Activated CD4-positive, CD25-positive, alpha-beta regulatory T cell (primary cell): ENCODE measurements at places on chromosomes 12 and 14.

- DNase-seq: no peak
Measured at GRCh38 chr12:130919086-130919485, 34.6 kb upstream of the ADGRD1 start.

- no peak for DNase-seq
Measured at GRCh38 chr12:107014055-107014454, 27.1 kb upstream of the MTERF2 start.

DNA sequence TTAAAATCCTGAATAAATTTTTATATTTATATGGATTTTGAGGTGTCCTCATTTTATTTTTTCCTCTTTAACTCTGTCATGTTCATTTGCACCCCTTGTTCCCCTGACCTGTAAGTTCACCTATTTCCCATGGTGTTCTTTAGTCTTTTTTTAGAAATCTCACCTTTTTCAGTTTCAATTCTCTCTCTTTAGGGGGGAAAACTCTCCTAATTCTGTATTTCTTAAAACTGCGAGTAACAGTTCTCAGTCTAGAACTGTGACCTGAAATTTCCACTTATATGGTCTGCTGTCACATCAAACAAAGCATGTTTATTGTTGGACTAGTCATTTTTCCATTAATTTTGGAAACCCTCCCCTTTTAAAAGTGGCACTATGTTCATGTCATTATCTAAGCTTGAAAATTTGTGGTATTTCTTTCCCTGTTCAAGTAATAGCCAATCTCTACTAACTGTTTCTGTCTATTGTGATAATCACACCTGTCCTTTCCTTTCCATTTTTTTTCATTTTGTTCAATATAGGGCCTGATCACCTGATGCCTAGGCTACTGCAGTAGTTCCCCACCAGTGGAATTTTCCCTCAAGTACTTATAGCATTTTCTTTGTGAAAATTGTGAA is 14.0 kb upstream of the FBXO33 start:
- DNase-seq: no peak

DNA sequence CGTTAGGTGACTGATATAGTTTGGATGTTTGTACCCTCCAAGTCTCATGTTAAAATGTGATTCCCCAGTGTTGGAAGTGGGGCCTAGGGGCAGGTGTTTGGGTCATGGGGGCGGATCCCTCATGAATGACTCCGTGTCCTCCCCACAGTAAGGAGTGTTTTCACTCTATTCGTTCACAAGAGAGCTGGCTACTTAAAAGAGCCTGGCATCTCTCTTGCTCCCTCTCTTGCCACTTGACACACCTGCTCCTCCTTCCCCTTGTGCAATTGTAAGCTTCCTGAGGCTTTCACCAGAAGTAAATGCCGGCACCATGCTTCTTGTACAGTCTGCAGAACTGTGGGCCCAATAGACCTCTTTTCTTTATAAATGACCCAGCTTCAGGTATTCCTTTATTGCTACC is 2.6 kb downstream of the IFI27L2 start:
- DNase-seq: no peak

DNA sequence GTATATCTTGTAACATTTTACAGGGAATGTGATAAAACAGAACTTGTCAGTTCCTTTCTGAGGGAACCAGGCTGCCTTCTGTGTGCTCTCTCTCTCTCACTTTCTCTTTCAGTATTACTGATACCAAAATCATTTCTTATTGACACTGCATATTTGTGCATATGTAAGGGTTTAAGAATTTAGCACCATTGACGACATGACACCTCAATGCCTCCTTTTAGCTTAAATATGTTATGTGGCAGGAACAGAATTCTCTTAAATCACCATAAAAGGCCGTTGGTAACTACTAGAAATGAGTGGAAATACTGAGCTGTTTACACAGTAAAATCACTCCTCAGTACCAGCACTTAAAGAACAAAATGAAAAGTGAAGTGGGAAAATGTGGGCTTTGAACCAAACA is 457.7 kb upstream of the SYT1 start:
- DNase-seq: no peak

DNA sequence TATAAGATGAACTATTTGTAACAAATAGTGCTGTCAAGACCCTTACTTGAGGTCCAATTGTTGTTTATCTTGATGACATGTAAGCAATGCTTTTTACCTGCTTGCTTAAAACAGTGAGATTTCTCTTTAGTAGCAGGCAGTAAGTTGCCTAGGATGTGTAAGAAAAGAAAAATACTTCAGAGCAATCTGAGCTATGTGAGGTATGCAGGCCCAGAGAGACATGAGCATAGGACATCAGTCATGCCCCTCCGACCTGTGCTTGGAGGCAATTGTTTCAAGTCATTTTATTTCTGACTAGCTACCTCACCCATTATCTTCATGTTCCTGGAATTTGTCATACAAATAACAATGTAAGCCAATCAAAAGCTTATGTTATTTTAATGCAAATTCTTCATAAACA is 930.6 kb upstream of the FBXO33 start:
- no peak for DNase-seq

DNA sequence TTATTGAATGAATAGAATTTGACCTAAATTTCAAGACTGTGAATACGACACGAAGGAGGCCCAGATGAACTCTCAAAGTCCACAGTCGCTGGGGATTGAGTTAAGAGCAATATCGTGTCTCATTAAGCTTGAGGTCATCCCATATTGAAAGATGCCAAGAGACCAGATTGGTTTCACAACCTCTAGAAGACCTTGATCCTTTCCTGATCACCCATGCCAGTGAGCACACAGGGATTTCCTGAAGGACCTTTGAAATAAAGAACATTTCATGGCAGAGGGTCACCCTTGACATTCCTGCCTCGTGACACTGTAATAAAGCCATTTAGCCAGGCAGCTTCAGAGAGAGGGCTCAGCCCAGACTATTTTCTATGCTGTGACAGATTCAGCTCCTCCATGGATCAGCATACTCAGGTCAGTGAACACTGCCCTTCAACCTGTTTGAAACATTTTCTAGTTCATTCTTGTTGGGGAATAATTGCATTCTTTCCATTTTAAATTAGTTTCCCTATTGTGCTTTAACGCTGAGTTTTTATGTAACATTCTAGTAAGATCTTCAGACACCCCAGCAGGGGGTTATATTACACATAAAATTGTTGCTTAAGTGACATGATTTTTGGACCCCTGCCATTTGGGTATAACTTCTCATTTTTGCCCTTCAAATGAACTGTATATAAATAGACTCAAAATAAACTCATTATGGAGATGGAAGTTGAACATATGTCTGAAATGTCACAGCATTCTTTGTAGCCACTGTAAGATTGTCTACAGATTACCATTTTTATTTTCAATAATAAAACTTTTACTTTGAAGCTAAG is 213.2 kb downstream of the C12orf50 start:
- no peak for DNase-seq

GRCh38 chr14:102320671-102321455 is 1.3 kb downstream of the ZNF839 start:
- DNase-seq: no peak

DNA sequence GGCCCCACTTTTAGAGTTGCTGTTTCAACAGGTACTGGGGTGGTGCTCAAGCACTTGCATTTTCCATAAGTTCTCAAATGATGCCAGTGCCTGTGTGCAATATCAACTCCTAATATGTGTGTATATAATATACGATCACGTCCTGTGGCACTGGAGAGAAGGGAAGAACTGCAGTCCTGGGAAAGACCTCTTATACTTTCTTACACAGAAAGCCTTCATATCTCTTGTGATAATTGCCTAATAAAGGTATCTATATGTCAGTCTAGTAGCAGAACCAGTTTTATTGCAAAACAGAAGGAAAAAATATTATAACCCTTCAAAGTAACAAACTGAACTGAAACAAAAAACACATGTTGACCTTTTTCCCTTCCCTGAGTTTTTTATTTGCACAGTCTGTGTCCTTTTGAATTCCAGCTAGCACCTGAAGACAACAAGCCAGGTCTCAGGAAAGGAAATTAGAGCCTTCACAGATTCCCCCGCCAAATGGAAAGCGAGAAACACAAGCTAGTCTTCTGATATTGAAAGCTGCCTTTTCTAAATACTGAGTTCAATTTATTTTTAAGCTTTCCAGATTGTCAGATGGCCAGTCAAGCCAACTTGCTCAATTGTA is 44.4 kb downstream of the IGF1 start:
- no peak for DNase-seq

GRCh38 chr12:132593521-132593920 is 16.9 kb downstream of the LRCOL1 start:
- DNase-seq: no peak

DNA sequence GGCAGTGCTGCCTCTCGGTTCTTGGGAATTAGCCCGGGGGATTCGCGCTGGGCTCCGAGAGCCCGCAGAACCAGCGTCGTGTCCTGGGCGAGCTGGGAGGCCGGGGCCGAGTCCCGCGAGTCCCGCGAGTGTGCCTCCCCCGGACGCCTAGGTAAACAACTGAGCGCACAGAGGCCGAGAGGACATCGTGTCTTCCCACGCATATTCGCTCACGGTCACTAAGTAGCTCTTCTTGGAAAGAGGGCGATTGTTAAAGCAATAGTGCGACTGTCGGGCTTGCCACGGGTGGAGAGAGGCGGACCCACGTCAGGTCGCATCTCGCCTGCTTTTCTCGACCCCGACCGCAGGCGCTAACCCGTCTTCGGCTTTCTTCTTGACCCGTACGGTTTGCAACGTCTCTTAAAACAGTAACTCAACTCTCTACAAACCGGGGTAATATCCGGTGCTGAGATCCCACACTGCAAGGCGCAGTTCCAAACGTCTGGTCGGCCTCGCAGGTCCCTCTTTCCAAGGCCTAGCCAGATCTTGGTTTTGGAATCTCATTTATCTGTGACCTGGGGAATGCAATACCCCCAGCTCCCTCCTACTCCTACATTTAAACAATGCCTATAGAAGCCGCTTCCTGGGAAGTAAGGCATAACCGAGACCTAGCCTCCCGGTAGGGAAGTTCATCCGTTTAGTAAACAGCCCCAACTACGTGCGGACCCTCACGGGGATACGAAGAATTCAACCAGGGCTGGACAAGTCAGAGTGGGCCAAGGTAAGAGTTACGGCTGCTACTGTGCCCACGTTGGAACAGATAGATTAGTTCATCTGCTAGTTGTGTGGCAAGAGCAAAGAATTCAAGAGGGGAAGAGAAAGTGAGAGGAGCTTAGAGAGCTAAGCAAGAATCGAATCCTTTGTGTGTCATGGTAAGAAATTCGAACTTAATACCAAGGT is 736 bp upstream of the PHLDA1 start:
- no peak for DNase-seq

DNA sequence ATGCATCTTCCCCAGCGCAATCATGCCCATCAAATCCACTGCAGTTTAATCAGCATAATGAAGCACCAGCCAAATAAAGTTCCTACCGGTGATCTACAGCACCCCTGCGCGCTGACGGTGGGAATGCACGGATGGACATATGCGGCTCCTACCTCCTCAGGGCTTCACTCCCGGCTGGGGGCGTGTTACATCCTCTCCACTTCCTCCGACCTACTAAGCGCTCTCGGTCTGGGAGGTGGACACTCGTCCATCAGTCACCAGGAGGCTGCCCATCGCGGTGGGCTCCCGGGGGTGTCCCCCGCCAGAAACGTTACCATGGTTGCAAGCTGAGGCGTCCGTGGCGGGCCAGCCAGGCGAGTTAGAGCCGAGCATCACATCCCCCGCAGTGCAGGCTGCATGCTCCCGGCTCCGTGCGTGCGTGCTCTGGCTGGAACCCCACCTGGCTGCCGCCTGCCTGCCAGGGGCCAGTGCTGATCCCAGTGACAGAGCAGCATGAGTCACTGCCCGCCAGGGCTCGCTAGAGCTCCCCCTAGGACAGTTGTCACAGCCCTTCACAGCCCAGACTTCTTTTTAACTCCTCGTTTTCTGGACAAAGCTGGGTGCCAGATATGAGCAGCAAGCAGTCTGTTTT is 73.0 kb downstream of the CIT start:
- DNase-seq: no peak

- no peak for DNase-seq
Measured at GRCh38 chr12:67788118-67788517, 139.6 kb downstream of the DYRK2 start.

GRCh38 chr12:24172031-24172772 is 222.7 kb upstream of the SOX5 start:
- no peak for DNase-seq

DNA sequence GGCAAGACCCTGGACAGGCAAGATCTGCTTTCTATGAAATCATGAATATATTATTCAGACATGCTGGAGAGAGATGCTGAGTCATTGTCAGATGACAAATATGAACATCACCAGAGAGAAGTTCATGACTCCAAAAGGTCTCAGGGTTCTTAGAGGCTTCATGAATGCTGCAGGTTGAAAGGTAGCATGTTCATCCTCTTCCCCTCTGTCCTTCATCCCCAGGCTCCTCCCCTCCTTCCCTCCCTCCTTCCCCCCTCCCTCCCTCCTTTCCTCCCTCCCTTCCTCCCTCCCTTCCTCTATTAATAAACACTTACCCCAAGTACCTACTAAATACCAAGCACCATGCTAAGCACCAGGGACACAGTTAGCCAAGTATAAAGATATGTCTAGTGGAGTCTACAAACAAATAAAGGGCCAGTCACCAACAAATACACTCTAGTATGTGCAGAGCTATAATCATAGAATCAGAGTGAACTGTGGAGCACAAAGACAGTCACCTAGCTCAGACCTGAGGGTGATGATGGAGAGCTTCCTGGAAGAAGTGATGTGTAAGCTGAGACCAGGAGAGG is 46.2 kb downstream of the RPH3A start:
- no peak for DNase-seq

- no peak for DNase-seq
Measured at GRCh38 chr12:114405519-114406271, at the start of gene TBX5. Gene TBX5, minus strand, starts transcription at chr12:114406144. Its CDS starts 2,246 bp downstream, at chr12:114403898.

- no peak for DNase-seq
Measured at GRCh38 chr14:72739446-72740405, 154.2 kb downstream of the DPF3 start.
